Activated CD8-positive, alpha-beta T cell treated with anti-CD3 and anti-CD28 coated beads, Interleukin-2, amount 10 ng/mL, durations not matched to agents 7 days and 5 days (primary cell): ENCODE measurements at places on chromosomes 13 and 19.

- no peak for DNase-seq
Measured at GRCh38 chr13:67008075-67008668, 222.0 kb downstream of the PCDH9 start.

DNA sequence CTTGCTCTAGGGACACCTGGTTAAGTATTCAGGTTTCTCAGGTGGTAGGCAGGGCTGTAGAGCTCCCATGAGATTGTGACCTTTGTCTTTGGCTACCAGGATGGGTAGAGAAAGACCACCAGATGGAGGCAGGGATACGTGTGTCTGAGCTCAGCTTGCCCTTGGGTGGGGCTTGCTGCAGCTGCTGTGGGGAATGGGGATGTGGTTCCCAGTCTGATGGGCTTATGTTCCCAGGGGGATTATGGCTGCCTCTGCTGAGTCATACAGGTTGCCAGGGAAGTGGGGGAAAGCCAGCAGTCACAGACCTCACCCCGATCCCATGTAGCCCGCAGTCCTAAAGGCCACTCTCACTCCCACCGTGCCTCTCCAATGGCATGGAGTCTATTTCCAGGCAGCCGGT lies 659.9 kb upstream of the KLF12 start:
- DNase-seq, result no peak

GRCh38 chr13:66069570-66069969 lies 1160.6 kb downstream of the PCDH9 start:
- DNase-seq, result no peak

- DNase-seq, result peak; percentile 65
Measured at GRCh38 chr19:45798995-45799517, 6.4 kb upstream of the DMWD start.

GRCh38 chr13:20831933-20832332 lies 58.2 kb upstream of the EEF1AKMT1 start:
- DNase-seq, result no peak

- DNase-seq, result no peak
Measured at GRCh38 chr13:97200081-97200942, 21.8 kb upstream of the MBNL2 start.

DNA sequence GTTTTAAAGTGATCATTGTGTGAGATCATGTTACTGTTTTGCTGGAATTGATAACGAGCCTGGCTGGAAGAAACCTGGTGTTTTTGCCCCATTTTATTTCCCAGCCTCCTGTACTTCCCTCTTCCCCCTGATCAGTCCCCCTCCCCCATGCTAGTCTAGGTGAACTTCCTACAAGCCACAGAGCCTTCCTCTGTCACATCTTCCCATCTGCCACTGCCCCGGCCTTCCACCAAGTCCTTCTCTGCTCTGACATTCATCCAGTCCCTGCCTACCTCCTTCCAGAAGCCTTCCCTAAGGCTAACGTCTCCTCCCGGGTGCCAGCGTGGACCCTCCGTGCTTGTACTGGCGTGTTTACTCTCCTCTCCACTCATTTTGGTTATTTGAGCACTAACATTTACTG lies 14.3 kb downstream of the FARP1 start:
- DNase-seq, result no peak

DNA sequence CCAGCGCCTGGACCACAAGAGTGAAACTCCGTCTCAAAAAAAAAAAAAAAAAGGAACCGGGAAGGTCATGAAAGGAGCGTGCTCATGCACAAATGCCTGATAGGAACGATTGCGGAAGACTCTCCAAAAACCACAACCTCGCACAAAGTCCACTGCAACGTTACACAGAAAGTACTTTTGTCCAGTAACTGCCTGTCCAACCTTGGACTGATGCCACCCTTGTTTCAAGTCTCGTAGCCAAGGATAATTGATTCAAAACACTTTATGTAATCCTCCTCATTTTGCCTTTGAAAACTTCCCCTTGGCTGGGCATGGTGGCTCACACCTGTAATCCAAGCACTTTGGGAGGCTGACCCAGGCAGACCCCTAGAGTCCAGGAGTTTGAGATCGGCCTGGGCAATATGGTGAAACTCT lies 13.7 kb downstream of the LGALS7 start:
- no peak for DNase-seq

DNA sequence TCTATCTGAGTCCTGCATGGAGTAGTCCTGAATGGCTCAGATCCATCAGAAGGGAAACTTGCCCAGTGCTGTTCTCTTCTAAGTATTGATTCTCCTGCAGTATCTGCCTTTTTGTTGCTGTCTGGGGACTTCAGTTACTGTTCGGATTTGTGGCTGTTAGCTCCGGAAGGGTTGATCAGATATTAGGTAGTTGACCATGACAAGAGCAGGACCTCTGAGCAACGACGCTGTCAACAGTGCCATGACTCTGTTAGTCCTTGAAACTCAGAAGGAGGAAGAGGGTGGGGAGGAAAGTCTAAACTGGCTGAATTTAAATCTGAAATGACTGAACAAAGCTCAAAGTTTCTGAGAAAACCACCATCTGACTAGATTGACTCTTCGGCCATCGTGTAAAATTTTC lies 42.2 kb downstream of the CCNE1 start:
- DNase-seq, result no peak

DNA sequence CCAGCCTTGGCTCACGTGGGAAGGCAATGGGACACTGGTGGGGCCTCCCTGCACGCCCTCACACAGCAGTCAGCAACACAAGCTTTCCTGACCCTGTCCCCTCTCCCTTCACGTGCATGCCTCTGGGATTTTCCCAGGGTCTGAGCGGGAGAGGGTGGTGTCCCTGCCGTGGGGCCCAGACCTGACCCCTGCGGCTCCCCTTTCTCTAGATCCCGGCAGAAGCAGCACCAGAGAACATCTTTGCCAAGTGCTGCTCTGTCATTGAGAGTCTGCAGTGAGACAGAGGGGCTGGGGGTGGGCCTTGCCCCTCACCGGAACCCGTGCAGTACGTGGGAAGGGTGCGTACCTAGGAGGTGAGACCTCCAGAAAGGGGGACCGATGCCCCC lies 12.6 kb downstream of the KHSRP start:
- DNase-seq, result no peak

DNA sequence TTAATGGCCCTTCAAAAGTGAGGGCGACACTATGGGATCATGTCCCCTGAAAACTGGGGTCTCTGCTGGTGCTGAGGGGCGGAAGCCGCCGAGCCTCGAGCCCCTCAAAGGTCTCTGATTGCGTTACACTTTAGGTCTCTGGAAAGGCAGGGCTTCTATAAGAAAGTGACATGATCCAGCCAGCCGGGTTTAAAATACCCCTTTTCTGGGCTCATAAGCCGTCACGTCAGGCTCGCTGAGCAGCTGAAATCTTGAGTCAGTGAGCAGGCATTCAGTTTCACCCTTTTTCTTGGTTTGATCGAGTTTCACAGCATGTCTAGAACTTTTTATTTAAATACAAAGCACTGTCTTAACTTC lies 600 bp upstream of the HMGB1 start:
- DNase-seq, result peak; percentile 53
